ENCODE measurements at places on chromosomes 12 and 14.

GRCh38 chr12:68070957-68071356, 81.7 kb downstream of the IFNG-AS1 start:
- no peak for DNase-seq

DNA sequence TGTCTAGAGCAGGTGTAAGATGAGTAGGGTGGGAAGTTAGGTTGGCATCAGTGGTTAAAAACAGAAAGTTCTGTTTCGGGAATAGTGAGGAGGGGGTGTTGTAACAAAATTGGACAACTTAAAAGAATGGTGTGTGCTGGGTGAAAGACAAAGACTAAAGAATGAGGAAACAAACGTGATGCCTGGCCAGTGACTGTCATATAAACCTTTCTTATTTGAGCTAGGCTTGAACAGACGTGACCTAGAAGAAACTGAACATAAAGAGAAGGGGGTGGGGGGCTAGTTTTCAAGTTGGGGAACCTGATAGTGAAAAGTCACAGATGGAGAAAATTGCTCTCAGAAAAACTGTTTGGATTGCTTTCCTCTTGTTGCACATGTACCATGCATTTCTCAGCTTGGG, 39.6 kb downstream of the RAD52 start:
- no peak for DNase-seq

DNA sequence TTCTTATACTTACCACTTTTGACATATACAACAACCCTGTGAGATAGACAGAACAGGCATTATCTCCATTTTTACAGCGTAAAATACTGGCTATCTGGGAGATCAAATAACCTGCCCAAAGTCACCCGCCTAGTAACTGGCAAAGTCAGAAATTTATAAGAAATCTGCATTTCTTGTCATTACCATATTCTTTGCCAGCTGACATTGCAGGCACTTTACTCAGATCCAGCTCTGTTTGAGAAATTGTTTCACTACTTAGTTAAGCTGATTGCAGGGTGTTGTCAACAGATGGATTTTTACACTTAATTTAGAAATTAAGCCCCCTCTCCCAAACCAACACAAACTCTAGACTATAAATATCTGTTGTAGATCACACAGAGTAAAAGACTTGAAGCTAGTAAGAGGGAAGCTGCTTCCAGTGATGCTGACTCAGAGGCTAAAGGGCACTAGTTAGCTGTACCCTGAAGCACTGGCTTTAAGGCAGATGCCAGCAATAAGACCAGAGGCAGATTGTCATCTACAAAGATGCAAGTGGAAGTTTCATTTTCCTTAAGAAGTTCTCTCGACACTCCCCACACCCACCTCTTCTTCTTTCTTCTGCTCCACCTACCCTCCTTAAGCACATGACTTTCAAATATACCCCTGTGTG, 153.1 kb downstream of the ANO6 start:
- no peak for DNase-seq

DNA sequence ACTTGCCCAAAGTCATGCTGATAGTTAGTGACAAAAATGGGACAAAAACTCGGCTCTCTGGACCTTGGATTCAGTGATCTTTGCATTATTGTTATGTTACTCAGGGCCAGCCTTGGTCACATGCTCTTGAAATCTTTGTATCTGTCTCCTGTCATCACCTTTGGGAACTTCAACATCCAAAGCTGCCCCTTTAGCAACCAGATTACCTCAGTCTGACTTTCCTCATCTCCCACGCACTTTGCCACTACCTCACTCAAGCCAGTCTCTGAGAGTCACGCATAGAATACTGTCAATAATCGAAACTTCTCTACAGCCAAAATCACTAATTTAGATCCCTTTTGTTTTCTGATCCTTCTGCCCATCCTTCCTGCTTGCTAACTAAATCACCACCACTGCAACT, 90.8 kb upstream of the DAAM1 start:
- no peak for DNase-seq

GRCh38 chr14:56895154-56895553, 84.9 kb upstream of the OTX2 start:
- no peak for DNase-seq

GRCh38 chr12:89154743-89155499, 197.4 kb downstream of the DUSP6 start:
- no peak for DNase-seq
